ENCODE measurements at places on chromosomes 1 and 21.

DNA sequence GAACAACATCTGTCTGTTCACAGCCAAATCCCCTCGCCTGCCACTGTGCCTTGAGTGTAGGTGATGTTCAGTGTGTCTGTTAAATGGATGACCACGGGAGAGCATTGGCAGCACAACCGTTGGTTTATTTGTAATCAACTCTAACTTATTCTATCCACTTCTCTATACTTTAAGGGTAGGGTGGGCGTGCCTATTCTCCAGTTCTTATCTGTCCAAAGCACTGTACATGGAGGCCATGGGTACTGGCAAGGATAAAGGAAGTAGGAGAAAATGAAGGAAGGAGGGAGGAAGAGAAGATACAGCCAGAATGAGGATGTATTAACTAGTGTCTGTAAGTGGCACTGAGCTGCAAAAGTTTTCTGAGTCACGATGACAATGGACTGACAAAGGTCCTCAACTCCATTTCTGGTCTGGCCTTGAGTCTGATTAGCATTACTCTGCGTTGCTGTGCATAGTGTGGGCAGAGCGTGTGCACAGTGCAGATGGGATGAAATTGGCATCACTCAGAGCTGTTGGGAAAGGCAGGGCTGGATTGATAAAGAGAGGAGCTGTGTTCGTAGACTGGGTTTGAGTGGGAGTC, 7.1 kb downstream of the RHOU start:
- DNase-seq: no peak

GRCh38 chr1:169999331-169999741, 75.2 kb downstream of the KIFAP3 start:
- DNase-seq: peak; percentile 10

DNA sequence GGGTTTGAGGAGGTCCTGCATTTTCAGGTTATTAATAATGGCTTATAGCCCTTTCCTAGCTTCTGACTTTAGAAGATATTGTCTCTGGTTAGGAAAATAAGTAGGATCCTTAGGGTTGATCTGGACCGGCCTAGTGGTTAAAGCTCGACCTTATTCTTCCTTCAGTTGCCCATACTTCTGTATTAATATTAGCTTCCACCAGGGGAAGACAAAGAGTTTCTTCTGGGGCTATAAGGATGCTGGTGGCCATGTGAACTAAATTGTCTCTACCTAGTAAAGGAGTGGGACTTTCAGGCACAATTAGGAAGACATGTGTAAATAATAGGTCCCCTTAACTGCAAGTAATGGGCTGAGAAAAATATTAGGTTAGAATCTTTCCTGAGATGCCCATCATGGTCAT, 20.6 kb upstream of the FCGR2A start:
- no peak for DNase-seq

GRCh38 chr1:77146270-77146669, 73.0 kb downstream of the PIGK start:
- DNase-seq: no peak

- DNase-seq: no peak
Measured at GRCh38 chr1:45057542-45057941, 45.5 kb downstream of the UROD start.

All from AG04450 (cell line).